HuH-7 (cell line): ENCODE measurements at places on chromosomes 1 and 21.

DNA sequence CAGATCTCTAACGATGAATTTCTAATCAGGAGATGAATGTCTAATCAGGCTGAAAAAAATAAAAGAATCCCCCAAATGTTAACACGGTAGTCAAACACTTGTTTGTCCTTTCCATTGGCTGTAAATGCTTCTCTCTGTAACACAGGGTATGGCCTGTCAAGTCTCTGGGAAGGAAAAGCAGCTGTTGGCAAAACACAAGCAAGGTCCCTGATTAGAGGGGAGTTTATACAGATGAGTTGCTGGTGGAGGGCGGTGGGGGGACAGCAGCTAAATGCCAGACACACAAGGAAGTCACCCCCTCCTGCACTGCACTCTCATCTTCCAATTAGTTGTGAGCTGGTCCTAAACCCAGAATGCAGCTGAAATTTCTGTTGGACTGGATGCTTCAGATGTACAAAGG, 51.0 kb downstream of the PGBD5 start:
- no peak for DNase-seq

GRCh38 chr1:1938276-1938573, 19.1 kb upstream of the TMEM52 start:
- no peak for DNase-seq

GRCh38 chr1:228798548-228798947, 63.3 kb downstream of the RHOU start:
- DNase-seq = no peak

- DNase-seq = no peak
These were observed 10.5 kb downstream of the FOXJ3 start for GRCh38 chr1:42324398-42325013.

- no peak for DNase-seq
These were observed 16.6 kb upstream of the TMEM35B start for GRCh38 chr1:35001743-35002142.

DNA sequence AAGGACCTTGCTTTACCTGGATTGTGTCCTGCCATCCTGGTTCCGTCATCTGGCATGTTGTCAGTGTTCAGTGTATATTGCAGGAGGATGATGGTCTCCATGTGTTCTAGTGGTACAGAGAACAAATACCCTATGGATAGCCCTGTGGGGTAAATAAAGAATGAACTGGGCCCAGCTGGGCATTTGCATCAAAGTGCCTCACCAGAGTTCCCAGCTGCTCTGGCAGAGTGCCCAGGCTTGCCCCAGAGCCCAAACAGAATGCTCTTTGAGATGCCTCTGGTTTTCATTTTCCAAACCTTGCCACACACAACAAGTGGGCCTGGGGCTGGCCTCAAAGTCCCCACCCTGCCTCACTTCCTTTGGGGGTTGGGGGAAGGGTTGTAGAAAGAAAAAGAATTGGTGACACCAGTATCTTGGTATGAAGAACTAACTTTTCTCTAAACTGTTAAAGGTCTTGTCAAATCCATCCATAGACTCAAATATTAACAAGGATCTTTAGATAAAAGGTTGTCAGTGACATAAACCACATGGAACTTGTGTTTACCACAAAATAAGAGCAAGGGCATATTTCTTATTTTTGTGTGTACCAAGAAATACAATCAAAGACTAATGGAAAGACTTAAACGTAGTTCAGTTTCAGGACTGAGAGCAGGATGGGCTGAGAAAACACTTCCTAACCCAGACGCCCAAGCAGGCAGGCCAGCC, 82.2 kb downstream of the LMO4 start:
- no peak for DNase-seq

DNA sequence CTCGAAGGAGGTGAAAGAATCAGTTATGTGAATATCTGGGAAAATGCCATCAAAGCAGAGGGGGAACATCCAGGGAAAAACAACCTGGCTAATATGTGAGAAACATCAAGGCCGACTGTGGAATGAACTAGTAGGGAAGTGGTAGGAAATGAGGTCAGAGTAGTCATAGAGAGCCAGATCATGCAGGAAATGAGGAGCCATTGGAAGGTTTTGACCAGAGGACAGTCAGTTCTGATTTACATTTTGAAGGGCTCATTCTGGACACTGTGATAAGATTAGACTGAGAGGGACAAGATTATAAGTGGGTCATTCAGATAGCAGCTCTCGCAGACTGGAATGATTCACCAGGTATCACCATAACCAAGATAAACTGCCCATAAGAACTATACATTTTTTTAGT, 63.7 kb downstream of the SYT14 start:
- DNase-seq = no peak
